ENCODE measurements at places on chromosomes 1 and 21. TPM values are rescaled to one million over a fixed set of nuclear protein-coding genes. Genes with fewer than 3 reads are reported as not detected.

DNA sequence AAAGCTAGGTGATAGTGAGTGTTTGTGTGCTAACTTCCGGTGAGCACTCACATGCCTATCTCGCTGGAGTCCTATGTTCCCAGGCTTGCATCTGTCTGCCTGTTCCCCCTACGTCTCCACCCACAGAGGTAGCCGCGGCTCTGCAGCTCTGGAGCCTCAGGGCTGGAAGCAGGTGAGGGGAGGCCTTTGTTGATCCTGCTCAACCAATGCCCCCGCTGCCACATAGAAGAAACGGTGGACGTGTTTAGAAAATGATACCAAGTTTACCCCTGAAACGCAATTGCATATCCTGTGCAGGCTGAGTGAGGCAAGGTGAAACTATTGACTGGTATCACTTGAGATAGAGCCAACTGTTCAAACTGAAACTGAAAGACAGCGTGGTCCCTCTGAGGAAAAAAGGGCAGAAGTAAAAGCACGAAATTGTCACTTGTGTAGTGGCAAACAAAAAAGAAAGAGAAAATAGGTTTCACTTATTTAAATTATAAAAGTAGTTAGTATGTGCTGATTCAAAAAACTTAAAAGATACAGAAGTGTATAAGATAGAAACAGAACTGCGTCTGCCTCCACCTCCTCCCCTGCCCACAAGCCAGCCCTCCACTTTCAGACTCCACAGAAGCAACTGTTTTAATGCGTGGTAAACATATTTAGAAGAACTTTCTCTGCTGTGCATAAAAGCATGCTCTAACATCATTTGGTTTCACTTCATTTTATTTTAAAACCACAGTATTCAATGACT is 38.6 kb upstream of the ETS2 start:
- no peak for DNase-seq

Gene ATAD3A
- 51.6 TPM for total RNA-seq

Gene LRRC3
- total RNA-seq: 3.0 TPM

Gene SRP9
- total RNA-seq: 735 TPM

DNA sequence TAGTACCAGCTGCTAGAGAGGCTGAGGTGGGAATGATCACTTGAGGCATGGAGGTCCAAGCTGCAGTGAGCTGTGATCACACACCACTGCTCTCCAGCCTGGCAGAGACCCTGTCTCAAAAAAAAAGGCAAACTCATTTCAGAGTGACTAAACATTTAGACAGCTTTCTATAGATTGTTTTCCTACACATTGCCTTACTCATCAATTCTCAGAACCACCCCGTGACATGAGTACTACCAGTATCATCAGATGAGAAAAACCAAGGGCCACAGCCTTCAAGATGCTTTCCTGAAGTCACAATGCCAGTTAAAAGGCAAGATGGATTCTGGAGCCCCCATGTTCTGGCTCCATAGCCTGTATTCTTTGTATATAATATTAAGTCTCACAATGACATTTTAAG is 22.4 kb upstream of the SMPDL3B start:
- no peak for DNase-seq

DNA sequence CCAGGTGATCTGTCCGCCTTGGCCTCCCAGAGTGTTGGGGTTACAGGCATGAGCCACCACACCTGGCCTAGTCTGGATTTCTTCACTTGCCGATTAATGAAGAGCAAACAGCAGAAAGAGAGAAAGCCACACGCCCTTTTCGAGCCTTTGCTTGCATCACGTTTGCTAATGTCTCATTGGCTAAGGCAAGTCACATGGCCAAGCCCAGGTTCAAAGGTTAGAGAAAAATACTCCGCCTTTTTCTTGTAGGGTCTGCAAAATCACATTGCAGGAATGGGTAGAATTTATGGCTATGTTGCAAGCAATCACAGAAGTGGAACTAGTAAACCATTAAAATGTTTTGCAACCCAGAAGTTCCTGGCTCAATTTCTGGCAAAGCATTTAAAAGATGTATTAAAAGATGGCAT is 26.8 kb upstream of the BACH1 start:
- DNase-seq: no peak

GRCh38 chr1:119573886-119574285 is 66.9 kb downstream of the HSD3B1 start:
- DNase-seq: no peak

All from SJSA1 (cell line).